Suppressor macrophage (primary cell): ENCODE measurements at places on chromosomes 12 and 14.
A peak's percentile ranks its signal among the peaks of the same experiment; 100 is the strongest.

GRCh38 chr12:6088921-6089747, 35.3 kb downstream of the VWF start:
- DNase-seq = peak; percentile 57

DNA sequence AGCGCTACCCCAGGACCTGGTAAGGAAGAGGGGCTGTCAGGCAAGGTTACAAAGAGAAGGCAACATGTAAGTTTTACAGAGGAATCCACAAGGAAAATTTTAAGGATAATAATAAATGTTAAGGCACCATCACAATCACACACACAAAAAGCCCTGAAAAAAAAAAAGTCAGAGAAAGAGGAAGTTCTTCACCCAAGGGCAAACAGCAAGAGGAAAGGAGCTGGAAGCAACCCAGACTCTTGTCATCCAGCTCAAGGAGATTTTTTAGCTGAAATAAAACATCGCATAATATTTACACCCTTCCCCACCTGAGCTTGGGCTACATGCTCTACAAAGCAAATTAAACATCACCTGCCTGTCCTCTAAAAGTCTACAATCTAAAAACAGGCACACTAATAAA, 9.5 kb downstream of the SPTB start:
- DNase-seq = no peak

GRCh38 chr12:52010152-52010622, 3.4 kb downstream of the TAMALIN start:
- peak; percentile 50 for DNase-seq

DNA sequence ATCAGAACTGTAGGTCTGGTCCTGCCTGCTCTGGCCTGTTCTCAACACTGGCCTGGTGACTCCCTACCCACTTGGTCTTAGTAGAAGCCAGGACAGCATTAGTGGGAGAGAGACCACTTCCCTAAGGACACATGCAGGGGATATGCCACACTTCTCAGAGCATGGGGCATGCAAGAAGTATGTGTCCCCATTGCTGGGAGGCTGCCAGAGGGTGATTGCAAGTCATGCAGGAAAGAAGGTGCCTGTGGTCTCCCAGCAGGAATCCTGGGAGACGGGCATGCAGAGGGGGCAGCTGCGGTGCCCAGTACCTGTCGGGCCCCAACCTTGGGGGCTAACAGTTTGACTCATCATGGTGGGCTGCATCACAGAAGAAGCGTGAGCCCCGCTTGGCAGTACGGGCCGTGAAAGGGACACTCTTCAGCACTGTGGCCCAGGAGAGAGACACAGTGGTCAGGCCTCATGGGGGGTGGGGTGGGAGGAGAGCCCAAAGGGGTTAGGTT, 23.0 kb downstream of the PRPF40B start:
- no peak for DNase-seq

DNA sequence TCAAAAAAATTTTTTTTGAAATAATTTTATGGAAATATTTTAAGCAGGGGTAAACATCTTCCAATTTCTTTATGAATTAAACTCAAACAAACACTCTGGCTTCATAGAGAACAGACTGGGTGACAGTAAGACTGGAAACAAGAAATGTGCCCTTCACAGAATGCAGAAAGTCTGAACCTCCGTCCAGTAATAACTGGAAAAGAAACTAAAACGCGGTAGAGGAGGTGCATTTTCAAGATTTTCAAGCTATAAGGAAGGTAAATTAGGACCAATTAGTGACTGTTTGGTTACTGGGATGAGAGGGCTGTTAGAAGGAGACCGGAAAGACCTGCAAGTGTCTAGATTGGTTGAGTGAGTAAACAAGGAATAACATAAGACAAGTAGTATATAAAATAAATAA, 245.7 kb downstream of the CEP128 start:
- DNase-seq = no peak

GRCh38 chr12:111089616-111090015, 169.2 kb upstream of the MYL2 start:
- no peak for DNase-seq

DNA sequence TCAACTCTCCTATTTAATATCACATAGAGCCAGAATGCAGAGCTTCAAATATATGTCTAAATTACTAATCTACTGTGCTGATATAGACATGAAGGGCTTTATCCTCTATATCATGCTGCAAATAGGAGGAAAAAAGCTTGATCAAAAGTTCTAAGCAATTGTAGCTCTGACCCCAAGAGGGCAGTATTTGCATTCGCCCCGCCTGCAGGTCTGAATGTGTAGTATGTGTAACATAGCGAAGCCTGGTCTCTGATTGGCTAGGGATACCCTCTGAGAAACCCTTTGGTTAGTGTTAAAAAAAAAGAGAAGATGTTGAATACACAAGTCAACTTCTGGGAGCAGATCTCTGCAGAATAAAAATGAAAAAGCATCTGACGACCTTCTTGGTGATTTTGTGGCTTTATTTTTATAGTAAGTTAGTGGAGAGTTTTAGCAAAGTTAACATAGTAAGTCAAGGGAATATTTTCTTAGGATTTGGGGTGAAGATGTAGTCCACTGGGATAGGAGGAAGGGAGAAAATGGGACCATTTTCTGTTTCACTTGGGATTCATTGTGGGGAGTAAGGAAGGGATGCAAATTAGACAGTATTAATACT, 151.6 kb upstream of the OR4E1 start:
- peak; percentile 19 for DNase-seq

- DNase-seq = peak; percentile 91
Observed at GRCh38 chr12:124512667-124513296, 54.6 kb downstream of the NCOR2 start.

GRCh38 chr12:102573237-102573636, 92.9 kb upstream of the IGF1 start:
- DNase-seq = no peak

GRCh38 chr14:90784621-90785270, 31.5 kb downstream of the TTC7B start:
- no peak for DNase-seq

- no peak for DNase-seq
Observed at GRCh38 chr14:75175677-75176141, 703 bp downstream of the TMED10 start.

- no peak for DNase-seq
Observed at GRCh38 chr12:15733136-15733535, 56.1 kb downstream of the EPS8 start.

DNA sequence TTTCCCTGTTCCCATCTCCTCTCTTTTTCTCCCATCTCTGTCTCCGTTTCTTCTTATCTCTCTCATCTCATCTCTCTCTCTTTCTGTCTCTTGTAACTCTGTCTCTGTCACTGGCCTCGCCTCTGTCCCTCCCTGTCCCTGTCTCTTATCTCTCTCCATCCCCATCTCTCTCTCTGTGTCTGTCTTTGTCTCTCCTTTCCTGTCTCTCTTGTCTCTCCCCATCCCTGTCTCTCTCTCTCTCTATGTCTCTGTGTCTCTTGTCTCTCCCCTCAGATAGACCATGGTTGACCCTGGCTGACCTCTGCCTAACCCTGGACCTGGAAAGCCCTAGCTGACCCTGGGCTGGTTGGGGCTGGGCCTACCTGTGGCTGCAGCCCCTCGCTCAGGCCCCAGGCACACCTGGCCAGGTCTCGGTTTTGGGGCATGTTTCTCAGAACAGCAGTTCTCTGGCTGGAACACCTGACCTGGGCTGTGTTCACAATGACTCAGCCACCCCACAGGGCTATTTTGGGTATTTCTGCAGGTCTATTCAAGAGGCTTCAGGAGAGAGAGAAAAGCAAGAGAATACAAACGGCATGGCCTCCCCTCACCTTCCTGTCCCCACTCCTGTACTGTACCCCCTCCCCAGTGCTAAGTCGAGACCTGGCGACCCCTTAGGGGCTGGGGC, 174.4 kb downstream of the TMEM121 start:
- DNase-seq = no peak

GRCh38 chr12:99722690-99723486, 75.3 kb downstream of the GARIN6 start:
- DNase-seq = no peak

DNA sequence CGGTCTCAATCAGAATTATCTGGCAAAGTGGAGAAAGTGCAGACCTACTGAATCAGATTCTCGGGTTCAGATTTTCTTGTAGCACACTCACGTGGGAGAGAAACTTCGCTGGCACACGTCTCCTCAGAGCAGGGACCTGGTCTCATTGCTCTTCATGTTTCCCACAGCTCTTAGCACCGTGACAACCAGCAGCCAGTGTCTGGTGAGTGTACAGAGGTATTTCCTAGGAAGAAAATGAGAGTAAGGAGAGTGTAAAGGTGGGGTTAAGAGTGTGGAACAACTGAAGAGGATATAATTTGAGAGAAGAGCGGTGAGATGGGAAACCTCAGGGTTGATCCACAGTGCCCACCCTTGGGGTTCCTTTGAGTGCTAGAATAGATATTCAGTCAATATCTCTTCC, 89.2 kb downstream of the ARF6 start:
- no peak for DNase-seq

DNA sequence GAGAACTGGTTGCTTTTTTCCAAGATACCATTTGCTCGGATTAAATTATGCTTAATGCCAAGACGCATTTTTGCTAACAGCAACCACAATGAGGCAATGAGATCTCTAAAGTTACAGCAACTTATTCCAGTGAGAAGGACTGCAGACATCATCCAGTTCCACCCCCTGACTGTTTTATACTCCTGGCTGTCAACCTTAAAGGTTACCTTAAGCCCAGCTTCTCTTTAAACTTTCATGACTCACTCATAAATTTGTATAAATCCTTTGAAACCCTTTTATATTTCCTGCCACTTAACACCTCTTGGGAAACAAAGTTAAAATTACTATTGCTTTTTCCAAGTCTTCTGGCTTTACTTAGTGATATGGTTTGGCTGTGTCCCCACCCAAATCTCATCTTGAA, 80.2 kb downstream of the TMTC1 start:
- no peak for DNase-seq

DNA sequence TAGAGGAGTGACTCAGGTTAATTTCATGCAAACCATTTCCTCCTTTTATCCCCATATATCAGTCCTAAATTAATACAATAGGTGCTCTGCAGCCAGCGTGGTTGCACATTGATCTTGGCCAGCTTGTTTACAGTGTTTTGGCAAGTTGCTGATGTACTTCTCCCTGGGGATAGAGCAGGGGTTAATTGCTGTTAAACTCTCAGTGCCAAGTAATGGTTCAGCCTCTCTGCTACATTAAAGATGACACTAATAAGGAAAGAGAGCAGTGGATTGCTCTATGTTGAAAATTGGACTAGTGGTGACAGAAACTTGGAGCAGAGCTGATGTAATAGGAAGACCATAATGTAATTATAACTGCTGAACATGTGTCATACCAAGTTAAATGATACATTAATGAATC, 717.5 kb downstream of the RERGL start:
- no peak for DNase-seq

DNA sequence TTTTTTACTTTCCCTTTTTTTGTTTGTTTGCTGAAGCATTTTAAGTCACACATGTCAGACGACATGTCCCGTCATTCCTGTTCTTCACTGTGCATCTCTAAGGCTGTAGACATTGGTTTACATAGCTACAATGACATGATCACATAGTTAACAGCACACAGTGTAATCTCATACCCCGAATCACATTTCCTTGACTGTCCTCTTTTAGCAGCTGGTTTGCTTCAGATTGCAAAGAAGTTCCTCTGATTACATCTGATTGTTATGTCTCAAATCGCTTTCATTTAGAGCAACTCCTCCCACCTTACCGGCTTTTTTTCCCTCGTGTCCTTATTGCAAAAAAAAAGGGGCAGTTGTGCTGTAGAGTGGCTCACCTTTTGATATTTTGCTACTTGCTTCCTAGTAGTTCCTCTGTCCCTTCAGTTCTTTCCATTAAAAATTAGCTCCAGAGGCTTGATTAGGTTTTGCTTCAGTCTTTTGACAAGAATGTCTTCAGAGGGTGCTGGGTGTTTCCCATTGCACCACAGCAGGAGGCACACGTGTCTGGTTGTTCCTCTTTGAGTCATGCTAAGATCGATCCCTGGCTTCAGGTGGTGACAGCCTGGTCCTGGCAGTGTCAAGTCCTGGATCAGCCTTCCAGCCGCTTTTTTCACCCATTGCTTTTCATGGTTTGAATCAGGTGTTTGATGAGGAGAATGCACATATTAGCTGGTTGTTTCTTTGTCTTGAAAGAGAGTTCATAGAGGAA, 35.0 kb downstream of the ZNF664 start:
- DNase-seq = peak; percentile 66

DNA sequence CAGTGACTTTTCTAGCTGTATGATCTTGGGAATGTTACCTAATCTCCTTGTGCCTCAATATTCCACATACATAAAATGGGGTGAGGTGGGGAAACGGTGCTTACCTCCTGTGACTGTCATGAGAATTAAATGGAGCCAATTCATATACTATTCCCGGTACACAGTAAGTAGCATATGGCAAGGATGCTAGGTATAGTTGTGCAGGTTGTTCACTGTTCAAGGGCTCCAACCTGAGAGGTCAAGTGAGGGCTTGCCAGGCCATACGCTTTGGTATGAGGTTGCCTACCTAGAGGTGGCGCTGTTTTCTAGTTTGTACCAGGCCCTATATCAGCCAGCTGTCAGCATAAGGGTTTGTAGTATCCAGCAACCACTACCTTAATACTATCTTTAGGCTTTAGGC, 3.6 kb upstream of the BATF start:
- peak; percentile 44 for DNase-seq

- no peak for DNase-seq
Observed at GRCh38 chr14:103133210-103134140, 10.2 kb downstream of the TNFAIP2 start.

GRCh38 chr12:28536088-28536487, 345.8 kb downstream of the CCDC91 start:
- DNase-seq = no peak

DNA sequence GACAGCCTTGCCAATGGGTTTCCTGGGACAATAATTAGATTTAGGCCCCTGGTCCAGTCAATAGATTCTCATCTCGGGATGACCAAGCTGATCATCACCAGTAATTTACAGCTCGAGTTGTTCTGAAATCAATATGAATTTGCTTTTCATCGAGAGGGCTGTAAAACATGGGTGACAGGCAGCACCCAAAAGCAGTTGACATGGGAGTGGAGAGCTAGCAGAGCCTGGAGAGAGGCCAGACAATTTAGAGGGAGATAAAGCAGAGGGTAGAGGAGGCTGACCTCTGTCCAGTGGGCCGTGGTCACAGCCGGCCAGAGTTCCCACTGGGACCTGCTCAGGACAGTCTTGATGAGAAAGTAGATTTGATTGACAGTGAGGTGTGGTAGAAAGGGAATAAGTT, 157.3 kb downstream of the ASCL4 start:
- DNase-seq = no peak

GRCh38 chr14:58301416-58301815, 3.1 kb downstream of the ARID4A start:
- DNase-seq = no peak

- DNase-seq = no peak
Observed at GRCh38 chr12:43285159-43285598, 266.8 kb downstream of the ADAMTS20 start.
